Stimulated activated CD8-positive, alpha-beta memory T cell treated with anti-CD3 and anti-CD28 coated beads, Interleukin-15, amount 100 ng/mL, for 48 hours (primary cell): ENCODE measurements at places on chromosomes 4 and X.
A peak's percentile ranks its signal among the peaks of the same experiment; 100 is the strongest.

DNA sequence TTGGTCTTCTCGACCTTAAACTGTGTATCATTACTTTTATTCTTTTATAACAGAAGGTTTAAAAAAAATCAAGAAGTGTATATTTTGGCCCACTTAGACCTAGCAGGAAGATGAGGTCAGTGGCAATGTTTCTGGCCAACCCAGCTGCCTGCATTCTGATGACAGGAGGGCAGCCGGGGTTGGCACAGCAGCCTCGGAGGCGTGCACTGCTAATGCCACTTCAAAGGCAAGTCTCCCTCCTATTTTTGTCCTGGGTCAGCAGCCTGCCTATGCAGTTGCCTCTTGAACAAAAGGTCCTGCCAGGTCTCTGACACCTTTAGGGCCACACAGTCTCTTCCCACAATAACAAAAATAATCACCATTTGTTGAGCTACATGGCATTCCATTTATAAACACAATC is 89.4 kb upstream of the MYOZ2 start:
- no peak for DNase-seq

DNA sequence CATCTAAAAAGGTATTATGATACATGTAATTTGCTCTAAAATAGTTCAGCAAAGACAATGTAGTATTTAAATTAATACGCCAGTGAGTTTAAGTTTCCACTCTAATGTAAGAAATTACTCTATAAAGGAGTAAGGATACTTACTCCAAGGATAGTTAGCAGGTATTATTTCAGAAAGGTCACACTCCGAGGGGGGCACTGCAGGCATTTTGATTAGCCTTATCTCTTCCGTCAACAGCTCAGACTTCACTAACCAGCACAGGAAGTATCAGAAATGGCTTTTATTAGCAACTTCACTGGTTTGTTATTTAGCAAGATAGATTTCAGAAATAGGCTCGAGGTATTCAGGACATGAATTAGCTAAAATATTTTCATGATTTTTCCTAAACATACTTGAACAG is 127.0 kb downstream of the COX18 start:
- DNase-seq, result no peak

- DNase-seq, result no peak
These were observed 657.9 kb upstream of the CT83 start for GRCh38 chrX:117120700-117121099.

DNA sequence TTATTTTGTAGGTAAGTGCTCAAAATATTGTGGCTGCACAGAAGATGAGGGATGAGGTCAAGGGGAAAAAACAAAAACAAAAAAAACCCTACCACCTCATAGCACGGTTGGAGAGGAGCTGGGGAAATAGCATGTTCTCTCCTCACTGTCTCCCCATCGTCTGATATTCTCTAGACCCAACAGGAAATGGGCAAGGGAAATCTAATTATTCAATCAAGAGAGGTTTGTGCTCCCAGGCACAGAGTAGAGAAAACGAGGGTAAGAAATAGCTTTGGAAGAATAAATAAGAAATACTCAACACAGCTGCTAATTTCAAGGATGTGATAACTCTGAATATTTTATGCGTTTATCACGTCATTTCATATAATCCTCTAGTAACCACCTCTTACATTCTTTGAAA is 619.2 kb upstream of the GNPDA2 start:
- DNase-seq, result no peak

- DNase-seq, result peak; percentile 24
These were observed 488 bp downstream of the TBC1D25 start for GRCh38 chrX:48540028-48540375.

GRCh38 chrX:18769812-18770573 is 62.5 kb downstream of the PPEF1 start:
- no peak for DNase-seq

GRCh38 chrX:153598541-153599191 is at the start of gene CCNQ:
CCNQ (minus strand) TSS chrX:153599139; CDS start chrX:153599073, 66 bp downstream.
- DNase-seq, result no peak

- DNase-seq, result no peak
These were observed 373.6 kb upstream of the MAGEB2 start for GRCh38 chrX:29841750-29842149.

GRCh38 chr4:22485737-22486136 is 30.1 kb downstream of the ADGRA3 start:
- no peak for DNase-seq

- DNase-seq, result no peak
These were observed 30.9 kb downstream of the CASP6 start for GRCh38 chr4:109672169-109672930.

GRCh38 chr4:180542445-180543100 is 1700.6 kb upstream of the TENM3 start:
- DNase-seq, result no peak

GRCh38 chr4:136873555-136873954 is 658.7 kb downstream of the PCDH18 start:
- DNase-seq, result no peak

DNA sequence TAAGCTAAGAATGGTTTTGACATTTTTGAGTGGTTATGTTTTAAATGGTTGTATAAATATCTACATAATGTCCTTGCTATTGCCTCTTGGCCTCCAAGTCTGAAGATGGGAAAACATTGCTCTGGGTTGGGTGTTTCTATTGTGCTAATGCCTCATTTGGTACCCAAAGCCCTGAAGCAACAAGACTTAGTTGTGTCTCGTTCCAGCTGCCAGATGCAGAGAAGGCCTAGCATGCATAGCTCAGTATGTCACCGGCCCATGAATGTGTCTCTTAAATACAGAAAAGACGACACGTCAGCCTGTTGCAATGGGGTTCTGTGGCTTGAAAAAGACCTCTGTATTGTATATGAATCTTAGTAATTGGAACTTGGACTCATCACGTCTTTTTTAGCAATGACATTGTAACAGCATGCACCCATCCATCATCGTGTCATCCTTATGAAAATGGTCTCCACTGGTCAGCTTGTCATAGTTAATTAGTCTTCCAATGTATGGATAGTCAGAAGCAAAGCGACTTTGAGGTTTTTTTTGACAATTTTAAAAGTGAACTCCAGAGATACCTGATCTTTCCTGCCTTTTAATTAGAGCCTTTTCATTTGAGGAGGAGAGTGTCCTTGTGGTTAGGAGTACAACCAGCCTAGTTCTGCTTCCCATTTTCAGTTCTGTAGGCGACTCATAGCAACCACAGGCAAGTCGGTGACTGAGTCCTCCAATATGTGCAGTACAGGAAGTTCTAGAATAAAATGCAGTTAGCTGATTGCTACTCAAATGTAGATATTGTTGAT is 126.4 kb upstream of the GATB start:
- DNase-seq, result no peak

DNA sequence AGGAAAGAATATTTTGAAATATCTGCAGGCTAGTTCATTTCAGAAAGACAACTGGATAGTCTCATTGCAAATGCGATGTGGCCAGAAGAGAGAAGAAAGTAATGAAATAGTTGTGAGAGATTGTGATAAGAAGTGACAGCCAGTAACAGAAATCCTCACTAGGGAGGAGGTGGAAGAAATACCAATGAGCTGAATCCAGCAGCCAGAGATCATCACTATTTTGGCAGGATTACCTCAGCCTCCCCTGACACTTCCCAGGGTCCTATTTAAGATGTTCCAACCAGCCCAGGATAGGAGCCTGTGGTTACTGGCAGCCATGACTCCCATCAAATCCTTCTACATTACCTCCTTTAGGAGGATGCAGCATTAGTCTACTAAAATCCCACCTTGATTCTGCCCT is 76.7 kb upstream of the ARHGAP24 start:
- DNase-seq, result no peak

DNA sequence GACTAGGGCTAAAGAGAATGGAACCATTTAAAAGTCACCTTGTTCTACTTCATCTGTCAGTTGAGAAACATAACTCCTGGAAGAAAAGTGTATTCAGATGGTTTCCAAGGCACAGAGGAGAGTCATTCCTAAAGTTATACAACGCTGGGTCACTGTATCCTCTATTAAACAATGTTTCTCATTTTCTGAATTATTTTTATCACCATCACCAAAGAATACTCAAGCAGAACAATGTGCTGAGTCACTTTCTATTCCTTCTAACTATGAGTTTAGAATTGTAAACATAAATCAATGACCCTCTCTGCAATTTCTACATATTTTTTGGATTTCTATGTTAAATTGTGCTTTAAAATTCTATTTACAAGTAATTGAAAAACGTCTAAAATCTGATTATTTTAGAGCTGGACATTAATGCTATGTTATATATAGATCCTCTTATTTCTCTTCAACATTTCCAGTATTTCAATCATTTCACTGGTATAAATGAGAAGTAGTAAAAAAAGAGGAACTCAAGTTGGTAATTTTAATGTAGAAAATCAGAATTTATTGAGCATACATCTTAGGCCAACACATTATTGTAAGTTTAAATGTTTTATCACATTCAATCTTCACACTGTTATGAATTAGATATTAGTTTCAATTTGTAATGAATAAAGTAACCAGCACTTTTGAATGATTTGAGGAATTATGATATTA is 7.5 kb downstream of the DTHD1 start:
- DNase-seq, result no peak

GRCh38 chr4:139816856-139817255 is 151.2 kb downstream of the MGST2 start:
- no peak for DNase-seq

DNA sequence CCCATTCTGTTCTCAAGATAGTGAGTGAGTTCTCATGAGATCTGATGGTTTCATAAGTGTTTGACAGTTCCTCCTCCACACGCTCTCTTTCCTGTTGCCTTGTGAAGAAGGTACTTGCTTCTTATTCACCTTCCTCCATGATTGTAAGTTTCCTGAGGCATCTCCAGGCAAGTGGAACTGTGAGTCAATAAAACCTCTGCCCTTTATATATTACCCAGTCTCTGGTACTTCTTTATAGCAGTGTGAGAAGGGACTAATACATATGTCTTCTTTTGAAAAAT is 58.4 kb downstream of the CFAP299 start:
- no peak for DNase-seq

- no peak for DNase-seq
These were observed 205.4 kb downstream of the LDB2 start for GRCh38 chr4:16692961-16693506.

- no peak for DNase-seq
These were observed 187.3 kb downstream of the GABRB1 start for GRCh38 chr4:47218631-47219030.

DNA sequence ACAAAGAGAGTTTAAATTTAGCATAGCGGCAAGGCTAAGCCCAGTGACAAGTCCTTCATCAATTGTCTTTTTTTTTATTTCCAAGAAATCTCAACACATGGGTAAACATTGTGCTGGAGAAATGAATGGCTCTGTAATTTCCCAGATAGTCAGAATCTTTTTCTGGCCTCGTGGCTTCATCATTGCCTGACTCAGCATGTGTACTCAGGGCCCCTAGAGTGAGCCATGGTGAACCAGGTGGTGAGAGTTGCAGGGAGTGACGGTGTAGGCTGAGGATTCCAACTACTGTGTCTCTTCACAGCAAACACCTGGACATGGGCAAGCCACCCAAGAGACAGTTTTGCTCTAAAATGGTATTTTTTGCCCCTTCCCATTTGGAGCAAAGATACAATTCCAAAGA is 43.1 kb upstream of the UCP1 start:
- DNase-seq, result no peak

- no peak for DNase-seq
These were observed 328.3 kb downstream of the DHX15 start for GRCh38 chr4:24256066-24256465.

DNA sequence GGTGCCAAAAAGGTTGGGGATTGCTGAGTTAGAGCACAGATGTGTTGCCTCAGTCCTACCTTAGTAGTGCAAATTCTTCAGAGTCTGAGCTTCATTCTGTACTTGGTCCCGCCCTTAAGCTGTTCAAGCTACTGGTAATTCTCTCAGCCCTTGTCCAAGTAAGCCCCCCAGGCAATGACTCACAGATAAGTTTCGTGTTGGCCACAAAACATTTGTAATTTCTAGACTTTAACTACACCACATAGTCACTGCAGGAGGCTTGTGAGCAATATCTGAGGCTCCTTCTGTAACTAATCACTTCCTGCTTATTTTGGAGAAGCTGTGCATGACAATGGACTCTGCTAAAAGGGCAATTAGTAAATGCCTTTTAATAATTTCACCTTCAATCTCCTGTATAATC is 1420.5 kb downstream of the PCDH7 start:
- DNase-seq, result no peak

DNA sequence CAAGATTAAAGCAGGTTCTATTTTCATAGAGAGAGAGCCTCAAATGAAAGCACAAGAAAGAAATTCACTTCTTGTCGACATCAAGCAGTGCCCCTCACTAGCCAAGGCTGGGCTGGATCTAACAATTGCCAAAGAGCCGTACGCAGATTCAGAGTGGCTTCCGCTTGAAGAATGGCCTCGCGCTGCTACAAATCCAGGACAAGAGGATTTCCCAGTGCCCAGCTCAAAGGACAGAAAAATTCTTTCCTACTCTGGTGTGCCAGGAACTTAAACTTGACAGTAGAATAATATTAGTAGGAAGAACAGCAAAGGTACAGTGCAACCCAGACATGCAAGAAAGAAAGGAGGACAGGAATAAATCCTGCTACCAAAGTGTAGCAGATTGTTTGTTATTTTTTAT is 56.5 kb upstream of the PPARGC1A start:
- no peak for DNase-seq

- no peak for DNase-seq
These were observed 209.9 kb upstream of the ETNPPL start for GRCh38 chr4:108972613-108973283.

- DNase-seq, result peak; percentile 47
These were observed 4.6 kb downstream of the TXK start for GRCh38 chr4:48129307-48130014.

- DNase-seq, result no peak
These were observed 788.4 kb upstream of the GALNTL6 start for GRCh38 chr4:171024720-171025303.
